ENCODE measurements at places on chromosomes 12 and 14.

DNA sequence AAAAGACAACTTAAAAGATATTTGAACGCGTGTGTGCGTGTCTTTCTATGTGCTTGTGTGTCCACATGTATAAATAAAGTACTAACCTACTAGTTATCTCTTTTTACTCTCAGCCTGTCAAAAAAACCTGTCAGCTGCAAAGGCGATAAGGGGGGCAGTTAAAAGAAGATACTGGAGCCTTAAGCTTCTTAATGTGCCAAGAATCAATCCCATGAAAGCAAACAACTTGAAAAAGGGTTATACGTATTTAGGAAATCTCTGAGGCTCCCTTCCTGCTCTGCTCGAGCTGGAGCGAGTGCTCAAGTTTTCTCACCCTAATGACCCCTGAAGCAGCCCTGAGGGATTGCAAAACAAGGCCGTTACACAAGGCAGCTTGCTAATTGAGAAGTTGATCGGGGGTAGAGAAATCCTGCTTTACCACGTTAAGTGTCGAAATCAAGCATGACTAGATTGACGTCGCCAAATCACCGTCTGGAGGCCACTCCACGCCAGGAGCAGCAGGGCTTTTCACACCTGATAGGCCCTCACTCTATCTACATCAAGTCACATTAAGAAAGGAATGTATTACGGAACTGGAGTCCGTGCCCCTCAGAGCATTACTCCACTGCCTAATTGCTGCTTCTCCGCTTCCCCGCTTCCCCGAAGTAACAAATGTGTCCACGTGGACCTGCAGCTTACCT is 32.4 kb downstream of the LMO3 start:
- DNase-seq, result no peak

DNA sequence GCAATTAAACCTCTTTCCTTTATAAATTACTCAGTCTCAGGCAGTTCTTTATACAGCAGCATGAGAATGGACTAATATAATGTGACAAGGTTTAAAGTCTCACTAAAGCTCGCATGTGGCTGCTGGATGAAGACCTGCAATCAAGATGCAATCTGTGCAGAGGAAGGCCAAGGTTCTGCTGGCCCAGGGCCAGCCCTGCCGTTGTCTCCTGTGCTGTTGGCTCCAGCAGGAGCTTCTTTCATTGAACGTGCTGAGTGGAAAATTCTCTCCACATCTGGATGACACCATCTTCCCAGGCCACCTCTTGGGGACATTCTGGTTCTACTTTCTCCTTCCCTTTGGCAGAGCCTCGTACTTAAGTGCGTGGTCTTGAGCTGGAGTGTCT is 742.2 kb downstream of the VRK1 start:
- no peak for DNase-seq

- DNase-seq, result no peak
Observed at GRCh38 chr14:100060760-100061159, 4.5 kb upstream of the EVL start.

GRCh38 chr12:6978611-6979011 is 7.9 kb downstream of the EMG1 start:
- DNase-seq, result no peak

DNA sequence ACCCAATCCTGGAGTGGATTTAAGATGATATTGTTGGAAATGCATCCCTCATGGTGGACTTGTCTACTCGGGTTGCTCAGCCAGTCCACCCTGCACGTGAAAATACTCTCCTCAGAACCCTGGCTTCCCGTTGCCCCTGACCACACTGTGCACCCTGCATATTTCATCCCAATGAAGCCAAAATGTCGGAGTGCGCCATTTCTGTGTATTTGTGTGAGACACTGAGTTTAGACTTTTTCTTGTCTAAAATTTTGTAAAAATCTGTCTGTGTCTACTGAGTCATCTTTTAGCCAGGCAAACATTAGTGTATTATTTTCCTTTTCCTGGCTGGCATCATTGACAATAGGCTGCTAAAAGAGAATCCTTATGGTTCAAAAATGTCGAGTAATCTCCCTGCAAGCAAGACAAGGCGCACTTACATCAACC is 485 bp upstream of the PNMA1 start:
- DNase-seq, result no peak

GRCh38 chr12:66903782-66904396 is 225.0 kb upstream of the GRIP1 start:
- DNase-seq, result no peak

Measured in T-helper 22 cell (primary cell).